ENCODE measurements at places on chromosomes 6 and 20.

- no peak for DNase-seq
Observed at GRCh38 chr6:136737871-136738691, 54.2 kb downstream of the MAP3K5 start.

DNA sequence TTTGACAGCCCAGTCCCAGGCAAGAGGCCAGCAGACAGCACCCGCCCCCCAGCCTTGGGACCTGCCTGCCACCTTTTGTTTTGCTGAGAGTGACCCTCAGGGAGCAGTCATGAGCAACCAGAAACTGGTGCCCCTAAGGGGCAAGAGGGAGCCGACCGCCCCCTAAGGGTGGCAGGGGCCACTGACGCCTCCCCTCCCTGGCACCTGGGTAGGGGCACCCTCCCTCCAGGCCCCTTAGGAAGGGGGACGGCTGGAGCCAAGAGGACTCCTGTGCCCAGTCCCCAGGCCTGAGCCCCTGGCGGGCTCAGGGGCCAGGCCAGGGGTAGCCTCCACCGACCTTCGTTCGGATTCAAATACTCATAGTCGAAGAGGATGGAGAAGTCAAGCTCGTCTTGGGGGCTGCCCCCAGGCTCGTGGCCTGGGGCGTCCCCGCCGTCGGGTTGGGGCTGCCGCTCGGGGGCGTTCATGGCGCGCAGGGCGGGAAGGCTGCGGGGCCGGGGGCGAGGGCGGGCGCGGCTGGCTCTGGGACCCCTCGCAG is 417 bp downstream of the NFATC2 start:
- peak; percentile 47 for DNase-seq

GRCh38 chr6:13146442-13146841 is 181.9 kb downstream of the TBC1D7 start:
- DNase-seq, result no peak

DNA sequence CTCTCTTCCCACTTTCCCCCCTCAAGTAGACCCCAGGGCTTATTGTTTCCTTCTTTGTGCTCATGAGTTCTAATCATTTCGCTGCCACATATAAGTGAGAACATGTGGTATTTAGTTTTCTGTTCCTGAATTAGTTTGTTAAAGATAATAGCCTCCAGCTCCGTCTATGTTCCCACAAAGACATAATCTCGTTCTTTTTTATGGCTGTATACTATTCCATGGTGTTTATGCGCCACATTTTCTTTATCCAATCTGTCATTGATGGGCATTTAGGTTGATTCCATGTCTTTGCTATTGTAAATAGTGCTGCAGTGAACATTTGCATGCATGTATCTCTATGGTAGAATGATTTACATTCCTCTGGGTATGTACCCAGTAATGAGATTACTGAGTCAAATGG is 16.9 kb upstream of the PERP start:
- DNase-seq, result no peak

- DNase-seq, result no peak
Observed at GRCh38 chr6:104958178-104959025, 1.5 kb downstream of the LIN28B start.

- no peak for DNase-seq
Observed at GRCh38 chr20:2468581-2469407, 1.8 kb downstream of the SNRPB start.

GRCh38 chr6:125346201-125346925 is 44.6 kb upstream of the HDDC2 start:
- no peak for DNase-seq

GRCh38 chr6:87907521-87907920 is 140.1 kb upstream of the SPACA1 start:
- DNase-seq, result no peak

DNA sequence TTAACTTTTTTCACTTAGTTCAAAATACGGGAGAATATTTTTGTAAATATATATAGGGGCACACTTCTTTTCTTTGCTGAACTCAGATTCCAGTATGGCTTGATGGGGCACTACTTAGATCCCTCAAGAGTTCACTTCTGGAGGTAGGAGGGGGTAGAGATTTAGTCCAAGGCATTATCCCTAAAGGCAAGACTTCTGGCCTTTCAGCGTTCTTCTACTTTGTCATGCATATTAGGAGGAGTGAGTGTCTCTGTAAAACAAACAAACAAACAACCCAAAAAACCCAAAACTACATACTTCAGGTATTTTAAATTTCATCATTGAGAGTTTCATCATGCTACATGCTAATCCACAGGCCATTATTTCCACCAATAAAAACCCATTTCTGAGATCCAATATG is 32.0 kb downstream of the SMPDL3A start:
- no peak for DNase-seq

DNA sequence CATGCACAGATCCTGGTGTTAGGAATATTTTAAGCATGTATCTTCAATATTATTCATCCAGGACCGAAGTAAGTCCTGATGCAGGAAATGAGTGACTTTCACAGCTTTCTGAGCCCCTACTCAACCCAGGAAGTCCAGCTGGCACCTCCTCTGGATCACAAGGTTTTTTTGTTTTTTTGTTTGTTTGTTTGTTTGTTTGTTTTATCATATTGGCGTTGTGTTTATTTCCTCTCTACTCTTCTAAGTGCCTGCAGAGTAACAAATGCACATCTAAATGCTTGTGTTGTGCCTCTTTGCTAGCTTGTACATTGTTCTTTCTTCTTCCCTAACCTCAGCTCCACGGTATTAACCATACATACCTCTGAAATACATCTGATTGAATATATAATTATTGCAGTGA is 594.3 kb upstream of the ADGRB3 start:
- DNase-seq, result no peak

DNA sequence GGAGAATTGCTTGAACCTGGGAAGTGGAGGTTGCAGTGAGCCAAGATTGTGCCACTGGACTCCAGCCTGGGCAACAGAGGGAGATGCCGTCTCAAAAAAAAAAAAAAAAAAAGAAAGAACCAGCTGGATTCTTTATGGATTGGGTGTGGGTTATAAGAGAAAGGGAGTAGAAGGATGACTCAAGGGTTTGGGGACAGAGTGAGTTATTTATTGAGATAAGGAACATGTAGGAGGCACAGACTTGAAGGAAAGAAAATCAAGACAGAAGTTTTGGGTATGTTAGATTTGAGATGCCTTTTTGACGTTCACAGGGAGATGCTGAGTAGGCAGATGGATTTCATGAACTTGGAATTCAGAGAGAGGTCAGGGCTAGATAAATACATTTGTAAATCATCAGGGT is 47.6 kb downstream of the KIZ start:
- DNase-seq, result no peak

GRCh38 chr6:104218116-104218515 is 641.6 kb downstream of the HACE1 start:
- DNase-seq, result no peak

DNA sequence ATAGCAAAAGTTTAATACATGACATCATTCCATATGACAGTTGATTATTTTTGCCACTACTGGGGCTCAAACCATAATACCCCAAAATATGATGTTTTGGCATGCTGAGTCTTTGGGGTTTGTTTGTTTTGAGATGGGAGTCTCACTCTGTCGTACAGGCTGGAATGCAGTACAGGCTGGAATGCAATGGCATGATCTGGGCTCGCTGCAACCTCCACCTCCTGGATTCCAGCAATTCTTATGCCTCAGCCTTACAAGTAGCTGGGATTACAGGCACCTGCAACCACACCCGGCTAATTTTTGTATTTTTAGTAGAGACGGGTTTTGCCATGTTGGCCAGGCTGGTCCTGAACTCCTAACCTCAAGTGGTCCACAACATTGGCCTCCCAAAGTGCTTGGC is 1.3 kb upstream of the MRS2 start:
- no peak for DNase-seq
